Activated CD4-positive, alpha-beta T cell treated with anti-CD3 and anti-CD28 coated beads for 1 hour (primary cell): ENCODE measurements at places on chromosomes 1 and 21.
A peak's percentile ranks its signal among the peaks of the same experiment; 100 is the strongest.

DNA sequence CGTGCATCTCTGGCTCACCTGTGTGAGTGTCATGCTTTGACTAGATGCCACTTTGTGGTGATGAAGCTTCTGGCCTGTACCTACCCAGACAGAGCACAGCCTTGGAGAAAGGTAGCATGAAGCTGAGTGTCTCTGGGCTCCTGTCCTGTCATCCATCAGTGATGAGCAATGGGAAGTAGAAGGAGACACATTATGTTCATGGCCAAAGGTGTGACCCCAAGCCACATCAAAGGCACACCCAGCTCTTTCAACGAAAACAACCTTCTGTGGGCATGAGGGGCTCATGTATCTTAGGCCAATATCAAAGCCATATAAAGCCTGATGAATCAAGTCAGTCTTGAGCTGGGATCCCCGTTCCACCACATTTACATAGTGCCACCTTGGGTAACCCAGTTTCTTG, 1.0 kb upstream of the CLIC6 start:
- no peak for DNase-seq

DNA sequence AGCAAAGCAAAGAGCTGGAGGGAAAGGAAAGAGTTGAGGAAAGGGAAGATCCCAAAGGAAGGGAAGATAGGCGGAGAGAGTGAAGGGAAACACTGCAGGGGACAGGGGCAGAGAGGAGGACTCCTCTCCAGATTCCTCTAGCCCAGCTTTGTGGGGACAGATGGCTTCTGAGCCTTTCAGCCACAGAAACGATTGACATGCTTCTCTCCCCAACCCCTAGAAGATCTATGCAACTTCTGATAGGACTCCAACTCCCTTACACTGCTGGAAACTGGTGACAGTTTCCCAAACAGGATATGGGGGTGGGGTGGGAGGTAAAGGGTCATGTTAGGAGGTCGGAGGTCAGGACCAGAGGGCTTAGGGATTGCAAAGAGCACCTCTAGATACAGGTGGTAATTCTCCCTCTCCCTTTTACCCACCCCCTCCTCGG, 6.5 kb downstream of the MEX3A start:
- DNase-seq: no peak

DNA sequence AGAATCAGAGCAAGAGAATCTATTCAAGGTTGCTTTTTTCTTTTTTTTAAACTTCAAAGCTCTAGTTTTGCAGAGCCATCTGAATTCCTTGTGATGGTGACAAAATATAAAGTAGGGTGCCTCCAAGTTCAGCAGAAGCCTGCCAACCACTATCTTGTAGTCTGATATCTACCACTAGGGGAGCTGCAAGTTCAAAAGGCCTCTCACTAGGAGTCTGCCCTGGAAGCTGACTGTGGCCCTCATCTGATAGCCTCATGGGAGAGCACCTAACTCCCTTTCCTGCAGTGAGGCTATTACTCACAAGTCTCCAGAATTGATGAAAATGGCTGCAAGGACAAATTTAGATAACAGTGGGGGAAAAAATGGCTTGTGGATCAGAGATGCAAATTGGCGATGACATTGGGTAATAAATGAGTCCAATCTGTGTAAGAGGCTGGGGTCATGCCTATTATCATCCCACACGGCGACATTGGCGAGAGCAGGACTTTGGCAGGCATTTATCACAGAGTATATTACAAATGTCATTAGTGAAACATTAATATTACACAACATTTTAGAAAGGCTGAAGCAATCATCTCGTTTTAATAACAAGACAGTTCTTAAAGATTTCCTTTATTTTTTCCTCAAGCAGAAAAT, 10.7 kb upstream of the ZP4 start:
- no peak for DNase-seq

GRCh38 chr1:154733621-154734020, 125.6 kb upstream of the ADAR start:
- DNase-seq: no peak

DNA sequence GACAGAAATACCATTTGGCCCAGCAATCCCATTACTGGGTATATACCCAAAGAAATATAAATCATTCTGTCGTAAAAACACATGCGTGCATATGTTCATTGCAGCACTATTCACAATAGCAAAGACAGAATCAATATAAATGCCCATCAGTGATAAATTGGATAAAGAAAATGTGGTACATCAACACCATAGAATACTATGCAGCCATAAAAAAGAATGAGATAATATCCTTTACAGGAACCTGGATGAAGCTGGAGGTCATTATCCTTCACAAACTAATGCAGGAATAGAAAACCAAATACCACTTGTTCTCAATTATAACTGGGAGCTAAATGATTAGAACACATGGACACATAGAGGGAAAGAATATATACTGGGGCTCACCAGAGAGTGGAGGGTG, 109.6 kb upstream of the SLC35F3 start:
- DNase-seq: no peak

GRCh38 chr1:231550448-231550781, 21.9 kb downstream of the TSNAX start:
- no peak for DNase-seq

GRCh38 chr1:197774466-197775281, 606 bp downstream of the DENND1B start:
- DNase-seq: peak; percentile 24

DNA sequence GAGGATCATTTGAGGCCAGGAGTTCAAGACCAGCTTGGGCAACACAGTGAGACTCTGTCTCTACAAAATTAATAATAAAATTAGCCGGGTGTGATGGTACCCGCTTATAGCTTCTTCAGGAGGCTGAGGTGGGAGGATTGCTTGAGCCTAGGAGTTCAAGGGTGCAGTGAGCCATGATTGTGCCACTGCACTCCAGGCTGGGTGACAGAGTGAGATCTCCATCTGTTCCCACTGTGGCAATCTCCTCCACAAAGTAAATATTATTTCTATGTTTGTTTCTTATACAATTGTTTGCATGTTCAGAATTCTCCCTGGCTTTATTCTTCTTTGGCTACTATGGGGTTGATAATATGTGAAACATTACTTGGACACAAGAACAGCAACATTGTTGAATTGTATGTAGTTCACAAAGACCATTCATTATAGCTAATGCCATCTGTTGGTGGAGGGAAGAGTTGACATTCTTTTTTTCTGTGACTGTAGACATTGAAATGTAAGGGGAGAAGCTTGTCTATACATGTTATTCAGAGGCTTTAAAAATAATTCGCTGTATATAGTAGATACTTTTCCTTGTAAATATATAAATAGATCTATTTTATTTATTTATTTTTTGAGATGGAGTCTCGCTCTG, 47.8 kb upstream of the SRSF10 start:
- DNase-seq: no peak

- no peak for DNase-seq
These were observed 322.4 kb upstream of the DEPDC1 start for GRCh38 chr1:68819190-68819829.

- DNase-seq: no peak
These were observed 458.2 kb upstream of the DAB1 start for GRCh38 chr1:57882072-57882471.

- no peak for DNase-seq
These were observed 176.2 kb downstream of the IGSF21 start for GRCh38 chr1:18283601-18284385.
